ENCODE measurements at places on chromosomes 4 and X.
A peak's percentile ranks its signal among the peaks of the same experiment; 100 is the strongest.

GRCh38 chr4:140639066-140639465 is 70.3 kb upstream of the UCP1 start:
- DNase-seq = no peak

- DNase-seq = peak; percentile 36
Measured at GRCh38 chrX:47030339-47030738, 47.9 kb upstream of the RGN start.

DNA sequence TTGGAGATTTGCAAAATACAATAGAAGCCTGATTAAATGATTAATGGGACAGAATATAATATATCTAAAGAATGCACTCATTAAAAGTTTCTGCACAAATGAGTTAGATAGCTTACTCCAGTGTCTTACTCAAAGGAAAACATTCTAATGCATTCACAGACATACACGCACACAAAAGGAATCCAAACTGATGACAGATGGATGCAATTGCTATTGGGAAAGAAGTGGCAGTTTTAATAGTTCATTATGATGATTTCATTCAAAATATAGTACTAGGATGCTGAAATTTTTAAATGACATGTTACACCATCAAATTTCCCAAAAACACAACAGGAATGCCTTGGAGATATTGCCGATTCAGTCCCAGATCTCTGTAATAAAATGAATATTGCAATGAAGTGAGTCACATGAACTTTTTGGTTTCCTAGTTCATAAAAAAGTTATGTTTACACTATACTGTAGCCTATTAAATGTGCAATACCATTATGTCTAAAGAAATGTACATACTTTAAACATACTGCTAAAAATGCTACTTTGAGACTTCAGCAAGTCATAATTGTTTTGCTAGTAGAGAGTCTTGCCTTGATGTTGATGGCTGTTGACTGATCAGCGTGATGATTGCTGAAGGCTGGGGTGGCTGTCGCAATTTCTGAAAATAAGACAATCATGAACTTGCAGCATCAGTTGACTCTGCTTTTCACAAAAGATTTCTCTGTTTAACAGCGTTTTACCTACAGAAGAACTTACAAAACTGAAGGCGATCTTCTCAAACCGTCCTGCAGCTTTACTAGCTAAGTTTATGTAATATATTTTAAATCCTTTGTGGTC is 45.6 kb downstream of the BBS12 start:
- peak; percentile 95 for DNase-seq

DNA sequence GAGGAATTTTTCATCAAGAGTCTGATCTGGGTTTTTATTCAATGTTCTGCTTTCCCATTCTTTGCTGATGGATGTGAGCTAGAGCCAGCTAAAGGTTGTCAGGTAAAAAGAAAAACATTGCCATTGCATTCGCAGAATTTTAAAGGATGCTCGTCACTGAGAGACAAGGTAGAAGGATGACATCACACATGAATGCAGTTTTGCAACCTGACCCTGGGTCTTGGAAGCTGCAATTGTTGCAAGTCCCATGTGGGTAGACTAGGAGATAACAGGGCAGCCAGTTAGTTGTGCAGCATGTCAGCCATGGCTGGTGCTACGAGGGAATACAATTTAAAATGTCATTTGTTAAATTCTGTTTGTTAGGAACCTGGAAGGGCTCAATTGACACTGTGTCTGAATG is 73.9 kb upstream of the MXRA5 start:
- DNase-seq = no peak

- DNase-seq = no peak
Measured at GRCh38 chrX:134180601-134181274, 56.2 kb upstream of the CCDC160 start.

DNA sequence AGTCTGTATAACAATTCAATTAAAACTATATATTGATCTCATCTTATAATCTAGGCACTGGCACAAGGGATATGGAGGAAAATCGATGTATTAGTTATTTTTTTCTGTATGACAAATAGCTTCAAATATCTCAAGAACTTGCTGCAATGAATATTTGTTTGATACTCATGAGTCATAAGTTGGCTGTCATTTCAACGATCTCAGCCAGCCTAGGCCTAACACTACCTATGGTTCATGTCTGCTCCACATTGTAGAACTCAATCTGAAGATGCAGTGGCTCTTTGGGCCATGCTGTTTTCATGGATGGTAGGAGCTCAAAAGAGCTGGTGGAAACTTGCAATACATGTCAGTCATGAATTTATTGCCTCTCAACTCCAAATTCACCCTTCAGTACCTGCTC is 44.7 kb downstream of the MAGEB17 start:
- no peak for DNase-seq

DNA sequence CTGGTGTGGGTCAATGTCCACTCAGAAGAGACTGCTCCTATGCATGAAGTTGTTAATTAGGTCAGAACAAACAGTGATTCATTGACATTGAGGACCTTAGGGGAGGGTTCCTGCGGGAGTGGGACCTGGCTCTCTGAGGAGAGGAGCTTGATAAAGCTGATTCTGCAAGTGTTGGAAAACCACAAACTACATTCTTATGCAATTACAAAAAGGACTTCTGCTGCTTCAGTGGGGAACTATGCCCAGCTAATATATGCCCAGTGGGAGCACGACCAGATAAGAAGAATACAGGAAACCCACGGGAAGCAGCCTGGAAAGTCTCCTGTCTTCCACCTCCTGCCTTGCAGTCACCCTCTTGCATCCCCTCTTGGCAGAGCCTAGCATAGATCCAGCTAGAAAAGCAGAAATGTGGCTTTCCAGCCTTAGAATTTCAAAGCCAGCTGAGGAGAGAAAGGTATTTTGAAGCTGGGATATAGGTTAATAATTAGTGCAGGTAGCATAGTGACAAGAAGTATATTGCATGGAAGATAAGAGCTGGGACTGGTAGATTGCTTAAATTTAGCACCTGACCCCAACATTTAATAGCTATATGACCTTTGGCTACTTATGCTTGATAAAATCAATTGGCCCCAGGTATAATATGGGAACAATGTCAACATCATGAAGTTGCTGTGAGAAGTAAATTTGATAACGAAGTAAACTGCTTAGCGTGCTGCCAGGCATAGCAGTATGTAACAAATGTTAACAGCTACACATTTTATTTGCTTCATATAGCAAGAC is 34.9 kb upstream of the UGT8 start:
- DNase-seq = no peak

GRCh38 chr4:76449362-76449767 is 14.3 kb downstream of the SHROOM3 start:
- DNase-seq = no peak
